ENCODE measurements at places on chromosomes 5 and 9.

DNA sequence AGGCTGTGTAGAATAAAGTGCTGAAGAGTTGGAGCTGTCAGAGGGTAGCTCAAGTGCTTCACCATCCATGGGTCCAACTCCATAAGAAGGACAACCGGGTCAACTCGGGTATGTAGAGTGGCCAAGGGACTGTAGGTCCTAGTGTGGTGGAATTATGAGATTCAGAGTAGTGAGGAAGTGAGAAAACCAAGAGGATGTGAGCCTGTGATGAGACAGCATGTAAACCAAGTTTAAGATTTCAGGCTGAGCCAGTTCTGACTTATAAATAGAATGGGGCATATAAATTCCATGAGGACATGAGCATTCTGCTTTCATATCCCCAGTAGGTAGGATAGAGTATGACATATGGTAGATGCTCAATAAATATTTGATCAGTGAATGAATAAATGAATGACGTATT is 96.3 kb downstream of the CFAP95 start:
- H3K27me3 ChIP-seq: no peaks in the 10 kb centered on the region
- no peak overlapping the region for H3K27ac ChIP-seq
- H3K4me1 ChIP-seq: no peaks in the 10 kb centered on the region
- DNase-seq: no peak

DNA sequence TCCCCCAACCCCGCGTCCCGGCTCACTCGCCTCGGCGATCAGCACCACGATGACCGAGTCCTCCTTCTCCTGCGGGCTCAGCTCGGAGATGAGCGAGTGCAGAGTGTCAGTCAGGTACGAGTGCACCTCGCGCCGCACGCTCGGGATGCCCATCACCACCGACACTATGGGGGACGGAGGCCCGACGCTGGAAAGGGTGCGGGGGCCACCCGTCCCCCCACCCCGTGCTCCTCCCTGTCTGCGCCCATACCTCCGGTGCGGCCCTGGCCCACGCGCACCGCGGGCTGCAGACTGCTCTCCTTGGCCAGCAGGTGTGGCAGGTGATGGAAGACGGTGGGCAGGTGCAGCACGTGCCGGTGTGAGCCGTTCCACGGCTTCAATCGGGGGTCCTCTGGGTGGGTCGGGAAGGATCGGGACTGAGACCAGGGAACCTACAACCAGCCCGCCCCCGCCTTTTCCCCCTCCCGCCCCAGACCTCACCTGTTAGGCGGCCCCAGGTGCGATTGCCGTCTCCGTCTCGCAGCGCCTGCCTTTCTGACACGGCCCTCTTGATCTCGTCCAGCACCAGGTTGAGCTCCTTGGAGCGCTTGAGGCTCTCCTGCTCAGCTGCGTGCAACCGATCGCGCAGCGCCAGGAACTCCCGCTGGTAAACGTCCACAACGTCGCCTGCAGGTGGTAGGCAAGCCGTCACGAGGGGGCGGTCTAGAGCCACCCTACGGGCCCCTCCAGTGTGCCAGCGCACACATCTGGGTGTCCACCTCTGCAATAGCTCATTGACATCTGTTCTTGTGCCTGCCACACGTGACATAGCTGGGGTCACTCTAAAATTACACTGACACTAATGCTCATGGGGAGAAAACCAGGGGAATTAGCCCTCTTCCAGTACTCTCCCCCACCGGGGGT is 5.1 kb downstream of the MGAT4B start:
- H3K4me1 ChIP-seq: peaks cover 34% of the 10 kb centered on the region
- H3K27me3 ChIP-seq: no peaks in the 10 kb centered on the region
- no peak overlapping the region for H3K4me3 ChIP-seq

DNA sequence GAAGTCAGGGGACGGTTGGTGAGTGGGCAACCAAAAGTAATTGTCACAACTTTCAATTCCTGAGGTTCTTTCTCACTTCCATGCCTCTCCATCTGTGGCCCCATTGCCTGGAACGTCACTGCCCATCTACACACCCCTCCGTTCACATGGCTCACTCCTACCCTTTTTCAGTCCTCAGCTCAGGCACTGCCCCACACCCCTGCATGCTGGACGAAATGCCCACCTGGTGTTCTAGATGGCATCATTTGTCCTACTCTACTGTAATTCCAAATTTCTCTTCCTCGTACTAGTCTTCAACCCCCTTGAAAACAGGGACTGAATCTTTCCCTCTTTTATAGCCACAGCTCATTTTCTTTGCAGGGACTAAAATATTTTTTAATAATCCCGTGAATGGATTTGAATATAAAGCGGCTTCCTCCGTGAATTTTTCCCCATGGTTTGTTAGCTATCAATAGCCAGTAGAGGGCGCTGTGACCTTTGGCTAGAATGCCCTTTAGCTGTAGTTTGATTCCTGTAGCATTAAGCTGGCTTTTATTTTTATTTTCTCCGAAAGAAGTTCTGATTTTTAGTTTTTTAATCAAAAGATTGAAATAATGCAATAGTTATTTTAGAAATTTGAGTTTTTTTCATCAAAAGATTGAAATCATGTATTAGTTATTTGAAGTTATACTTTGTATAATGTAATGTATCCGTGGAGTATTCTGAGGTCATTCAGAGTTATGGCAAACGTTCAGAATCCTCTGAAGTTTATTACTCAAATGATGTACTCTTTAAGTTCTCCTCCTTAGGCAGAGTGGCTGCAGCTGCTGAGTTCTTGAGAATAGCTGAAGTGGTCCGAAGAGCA is 232.1 kb downstream of the SH3GL2 start:
- H3K27me3 ChIP-seq: no peaks in the 10 kb centered on the region
- no peaks in the 10 kb centered on the region for H3K36me3 ChIP-seq
- H3K4me3 ChIP-seq: no peak overlapping the region
- peaks cover 19% of the 10 kb centered on the region for H3K4me1 ChIP-seq
- peak; percentile 55 for DNase-seq

DNA sequence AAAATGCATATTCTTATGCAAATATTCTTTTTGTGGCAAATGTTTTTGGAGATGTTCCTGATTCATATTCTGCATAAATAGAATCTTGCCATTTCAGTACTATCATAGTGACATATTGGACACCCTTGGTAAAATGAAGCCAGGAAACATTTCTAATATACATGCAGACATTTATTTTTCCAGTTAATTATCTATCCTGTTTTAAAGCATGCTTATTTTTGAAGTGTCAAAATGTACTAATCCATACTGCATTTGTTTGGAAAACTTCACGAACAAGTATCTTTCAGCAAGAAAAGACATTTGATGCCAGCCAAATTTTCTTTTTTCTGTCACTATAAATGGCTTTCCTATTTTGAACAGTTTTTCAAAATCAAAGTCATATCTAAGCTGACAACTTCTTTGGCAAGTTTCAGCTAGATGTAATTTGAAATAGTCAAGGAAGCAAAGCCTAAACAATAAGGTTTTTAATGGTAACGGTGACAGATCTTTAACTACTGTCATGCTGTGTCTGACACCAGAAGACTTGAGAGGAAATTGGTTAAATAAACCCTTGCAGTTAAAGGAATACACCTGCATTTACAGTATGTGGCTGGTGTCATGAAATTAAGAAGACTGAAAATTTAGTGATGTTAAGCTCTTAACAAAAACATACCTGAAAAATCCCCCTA is 284.3 kb downstream of the TLE1 start:
- no peak overlapping the region for H3K4me3 ChIP-seq
- H3K36me3 ChIP-seq: no peaks in the 10 kb centered on the region
- no peak for DNase-seq
- H3K4me1 ChIP-seq: no peaks in the 10 kb centered on the region
- no peaks in the 10 kb centered on the region for H3K27me3 ChIP-seq
- H3K27ac ChIP-seq: no peak overlapping the region

- no peaks in the 10 kb centered on the region for H3K4me1 ChIP-seq
- H3K36me3 ChIP-seq: no peaks in the 10 kb centered on the region
- DNase-seq: no peak
Observed at GRCh38 chr9:87824216-87824875, 58.3 kb upstream of the SPATA31E1 start.

DNA sequence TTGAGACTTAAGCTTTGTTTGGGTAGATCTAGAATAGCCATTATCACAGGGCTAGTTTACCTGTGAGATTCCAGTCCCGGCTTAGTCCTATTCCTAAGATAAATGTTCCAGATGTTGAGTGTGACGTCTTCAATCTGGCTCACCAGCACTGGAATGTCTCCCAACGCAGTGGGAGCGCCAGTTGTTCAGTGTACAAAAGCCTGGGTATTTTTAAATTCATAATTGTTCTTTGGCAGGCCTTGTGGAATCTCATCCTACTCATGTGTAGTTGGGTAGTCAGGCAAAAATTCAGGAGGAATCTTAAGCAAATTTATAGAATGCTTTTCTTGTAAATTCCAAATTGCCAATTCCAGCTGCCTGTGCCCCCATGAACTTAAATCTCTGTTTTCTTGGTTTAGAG is 272.6 kb upstream of the KCNN2 start:
- no peaks in the 10 kb centered on the region for H3K4me1 ChIP-seq
- no peaks in the 10 kb centered on the region for H3K27me3 ChIP-seq
- H3K36me3 ChIP-seq: no peaks in the 10 kb centered on the region

GRCh38 chr5:14505310-14506139 is 76.1 kb upstream of the OTULINL start:
- no peak overlapping the region for H3K27ac ChIP-seq
- H3K4me3 ChIP-seq: no peak overlapping the region
- no peaks in the 10 kb centered on the region for H3K27me3 ChIP-seq
- H3K36me3 ChIP-seq: peaks cover 47% of the 10 kb centered on the region
- DNase-seq: no peak

- no peaks in the 10 kb centered on the region for H3K27me3 ChIP-seq
- no peak for DNase-seq
- H3K36me3 ChIP-seq: no peaks in the 10 kb centered on the region
- H3K4me3 ChIP-seq: no peak overlapping the region
- H3K27ac ChIP-seq: no peak overlapping the region
- no peaks in the 10 kb centered on the region for H3K4me1 ChIP-seq
Observed at GRCh38 chr5:29758986-29759421, 1434.5 kb upstream of the CDH6 start.

- no peak overlapping the region for H3K27ac ChIP-seq
- no peak overlapping the region for H3K4me3 ChIP-seq
- H3K4me1 ChIP-seq: peaks cover 12% of the 10 kb centered on the region
- DNase-seq: no peak
Observed at GRCh38 chr9:87198716-87199115, 251.4 kb upstream of the GAS1 start.

- H3K4me3 ChIP-seq: peak within 1 kb of the TSS; percentile 84
- no peaks in the 10 kb centered on the region for H3K4me1 ChIP-seq
- H3K36me3 ChIP-seq: peaks cover 64% of the 10 kb centered on the region
- H3K27me3 ChIP-seq: no peaks in the 10 kb centered on the region
Observed at GRCh38 chr9:127450830-127451607, at the start of the genes LRSAM1 and RPL12. LRSAM1 (plus strand) TSS chr9:127451510; CDS start chr9:127454528, 3,018 bp downstream. RPL12 (minus strand) TSS chr9:127451406; CDS start chr9:127451317, 89 bp downstream.

- H3K27ac ChIP-seq: no peak overlapping the region
- H3K4me3 ChIP-seq: peak overlapping the region; percentile 86
- peaks cover 53% of the 10 kb centered on the region for H3K27me3 ChIP-seq
- H3K36me3 ChIP-seq: peaks cover 15% of the 10 kb centered on the region
Observed at GRCh38 chr5:115179394-115180164, 9.9 kb upstream of the TRIM36 start.

DNA sequence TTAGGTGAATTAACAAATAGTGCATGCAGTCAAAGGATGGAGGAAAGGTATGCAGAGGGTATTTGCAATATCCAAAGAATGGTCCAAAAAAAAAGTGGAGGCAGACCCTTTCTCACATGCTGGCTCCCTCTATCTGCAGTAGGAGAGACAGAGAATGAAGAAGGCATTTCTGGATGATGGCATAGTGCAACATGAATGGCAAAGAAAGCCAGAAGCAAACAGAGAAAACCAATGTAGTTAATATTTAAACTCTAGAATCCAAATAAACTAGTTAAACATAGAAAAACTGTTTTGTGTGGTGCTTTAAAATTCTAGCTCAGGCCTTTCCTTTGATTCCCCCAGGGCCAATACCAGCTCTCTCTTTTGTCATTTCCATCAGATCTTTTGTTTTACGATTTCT is 403.1 kb upstream of the WWC1 start:
- no peak for DNase-seq
- H3K27me3 ChIP-seq: peaks cover 65% of the 10 kb centered on the region

Measured in Calu3 (cell line).